ENCODE measurements at places on chromosomes 2 and 18.

DNA sequence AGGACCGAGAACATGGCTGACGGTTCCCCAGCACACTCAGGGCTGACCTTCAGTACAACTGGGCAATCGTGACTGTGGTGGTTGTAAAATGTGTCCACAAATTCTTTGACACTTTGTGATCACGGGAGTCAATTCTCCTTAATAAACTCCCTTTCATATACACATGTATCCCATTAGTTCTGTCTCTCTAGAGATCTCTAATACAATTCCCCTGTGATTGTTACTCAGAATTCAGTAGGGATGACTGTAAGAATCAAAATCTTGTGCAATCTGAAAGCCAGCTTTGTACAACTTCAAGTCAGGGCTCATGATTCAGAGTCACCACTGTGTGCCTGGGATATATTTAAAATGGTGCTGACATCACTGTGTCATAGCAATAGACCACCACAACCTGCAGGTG lies 89.5 kb upstream of the LMAN1 start:
- DNase-seq: no peak

DNA sequence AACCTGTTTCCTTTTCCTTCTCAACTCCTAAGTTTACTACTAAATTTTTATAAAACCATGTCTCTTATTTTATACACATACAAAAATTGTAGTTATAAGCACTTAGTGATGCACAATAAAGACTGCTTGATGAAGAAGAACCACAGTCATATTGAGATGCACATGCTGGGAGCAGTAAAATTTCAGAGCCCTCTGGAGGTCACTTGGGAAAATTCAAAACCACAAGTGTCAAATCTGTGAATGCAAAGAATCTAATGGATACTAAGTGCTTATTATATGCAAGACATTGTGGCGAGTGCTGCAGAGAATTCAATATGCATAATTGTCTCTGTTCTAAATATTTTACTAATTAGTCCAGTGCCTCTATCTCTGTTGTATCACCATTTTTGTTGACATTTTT lies 180.5 kb downstream of the VWC2L start:
- DNase-seq: no peak

- no peak for DNase-seq
Observed at GRCh38 chr2:7588295-7588694, 671.1 kb downstream of the RNF144A start.

DNA sequence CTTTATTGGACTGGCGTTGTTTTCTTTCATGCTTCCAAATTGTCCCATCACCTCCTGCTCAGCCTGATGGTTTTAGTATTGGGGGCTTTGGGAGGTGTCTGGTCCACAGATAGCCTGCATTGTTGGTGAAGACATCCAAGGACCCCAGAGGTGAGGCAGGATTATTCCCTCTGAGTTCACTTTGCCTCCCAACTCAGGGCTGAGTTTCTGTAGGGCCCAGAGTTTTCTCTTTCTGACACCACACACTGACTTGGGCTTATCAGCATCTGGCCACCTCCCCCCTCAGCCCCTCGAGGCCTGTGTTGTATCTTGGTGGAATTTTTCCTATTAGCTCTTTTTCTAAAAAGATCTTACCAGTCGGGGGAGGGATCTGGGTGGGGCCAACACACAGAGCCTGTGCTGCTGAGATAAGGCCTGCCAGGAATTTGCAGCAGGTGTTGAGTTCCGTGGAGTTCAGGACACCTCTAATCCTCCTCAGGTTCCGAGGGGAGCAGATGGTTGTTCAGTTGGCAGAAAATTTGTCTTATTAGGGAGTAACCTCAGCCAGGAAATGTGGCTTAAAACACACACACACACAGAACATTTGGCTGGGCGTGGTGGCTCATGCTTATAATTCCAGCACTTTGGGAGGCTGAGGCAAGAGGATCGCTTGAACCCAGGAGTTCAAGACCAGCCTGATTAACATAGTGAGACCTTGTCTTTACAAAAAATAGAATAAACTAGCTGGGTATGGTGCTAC lies 7.3 kb downstream of the EMILIN2 start:
- DNase-seq: no peak

- DNase-seq: no peak
Observed at GRCh38 chr2:207032490-207032889, 93.2 kb downstream of the CPO start.

- DNase-seq: no peak
Observed at GRCh38 chr2:216372761-216373291, 543 bp upstream of the MARCHF4 start.

DNA sequence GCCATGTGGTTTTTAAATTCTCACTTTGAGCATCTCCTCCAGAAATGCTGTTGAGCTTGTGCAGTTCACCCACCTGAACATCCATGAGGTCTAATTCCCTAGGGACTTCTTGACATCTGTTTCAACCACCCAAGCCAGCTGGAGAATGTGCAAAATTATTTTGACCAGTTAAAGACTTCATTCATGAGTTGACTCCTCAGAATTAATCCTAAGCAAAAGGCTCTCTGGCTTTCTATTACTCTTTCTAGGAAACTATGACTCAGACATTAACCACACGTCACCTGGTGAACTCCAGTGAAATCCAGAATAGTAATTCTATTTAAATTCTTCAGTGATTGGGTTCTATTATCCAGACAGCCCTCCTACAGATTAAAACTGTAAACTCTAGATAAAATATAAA lies 247.5 kb downstream of the NBAS start:
- no peak for DNase-seq

DNA sequence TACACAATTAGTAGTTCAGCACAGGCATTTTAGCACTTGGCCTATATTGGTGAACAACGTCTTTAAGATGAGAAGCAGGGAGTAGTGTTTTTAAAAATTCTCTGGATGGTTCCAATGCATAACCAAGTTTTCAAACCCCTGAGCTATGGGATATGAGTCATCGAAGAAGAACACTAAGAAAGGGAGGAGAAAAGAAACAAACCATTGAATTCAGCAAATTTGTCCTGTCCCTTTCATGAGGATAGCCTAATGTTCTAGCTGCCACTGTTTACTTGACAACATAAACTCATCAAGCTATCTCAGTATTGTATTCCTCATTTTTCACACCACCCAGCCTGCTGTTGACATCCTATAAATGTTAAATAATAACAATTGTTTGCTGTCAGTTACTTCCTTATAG lies 158.0 kb downstream of the BARD1 start:
- DNase-seq: no peak

- DNase-seq: peak; percentile 63
Observed at GRCh38 chr2:37561615-37562569, 109.5 kb downstream of the CDC42EP3 start.

GRCh38 chr2:129580001-129580400 lies 399.5 kb upstream of the RAB6C start:
- DNase-seq: no peak

All from activated CD8-positive, alpha-beta memory T cell treated with anti-CD3 and anti-CD28 coated beads for 24 hours (primary cell).